ENCODE measurements at places on chromosomes 6 and 20. TPM values are rescaled to one million over a fixed set of nuclear protein-coding genes. Genes with fewer than 3 reads are reported as not detected.

The BPIFA1 gene
- total RNA-seq, result not detected

The TRDN gene
- total RNA-seq, result 41.6 TPM

DNA sequence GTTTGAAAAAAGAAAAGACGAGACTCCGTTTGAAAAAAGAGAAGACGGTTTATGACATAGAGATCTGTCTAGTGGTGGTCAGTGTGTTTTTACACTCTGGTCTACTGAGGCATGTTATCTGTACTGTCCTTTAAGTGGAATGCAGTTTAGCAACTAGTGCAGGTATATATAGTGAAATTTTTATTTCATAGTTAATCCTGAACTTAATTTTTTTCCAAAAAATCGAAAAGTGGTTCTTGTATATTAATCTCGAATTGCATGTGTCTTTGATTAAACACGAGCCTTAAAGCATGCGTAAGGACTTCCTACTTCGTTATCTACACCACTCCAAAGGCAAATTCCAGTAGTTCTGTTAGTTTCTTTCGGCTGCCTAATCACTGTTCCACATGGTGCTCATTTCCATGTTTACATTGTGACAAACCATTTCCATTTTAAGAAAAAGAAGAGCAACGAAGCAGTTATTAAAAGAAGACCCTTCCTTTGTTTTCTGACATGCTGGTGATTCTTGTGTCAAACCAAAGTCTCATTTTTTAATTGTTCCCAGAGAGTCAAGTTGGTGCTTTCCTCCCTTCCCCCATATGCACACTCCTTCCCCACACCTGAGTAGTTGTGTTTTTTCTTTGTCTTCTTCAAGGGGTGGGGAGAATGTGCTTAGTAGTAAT lies 2.3 kb downstream of the SNX9 start:
- DNase-seq, result no peak

The SH3BGRL2 gene
- total RNA-seq, result 20.0 TPM

DNA sequence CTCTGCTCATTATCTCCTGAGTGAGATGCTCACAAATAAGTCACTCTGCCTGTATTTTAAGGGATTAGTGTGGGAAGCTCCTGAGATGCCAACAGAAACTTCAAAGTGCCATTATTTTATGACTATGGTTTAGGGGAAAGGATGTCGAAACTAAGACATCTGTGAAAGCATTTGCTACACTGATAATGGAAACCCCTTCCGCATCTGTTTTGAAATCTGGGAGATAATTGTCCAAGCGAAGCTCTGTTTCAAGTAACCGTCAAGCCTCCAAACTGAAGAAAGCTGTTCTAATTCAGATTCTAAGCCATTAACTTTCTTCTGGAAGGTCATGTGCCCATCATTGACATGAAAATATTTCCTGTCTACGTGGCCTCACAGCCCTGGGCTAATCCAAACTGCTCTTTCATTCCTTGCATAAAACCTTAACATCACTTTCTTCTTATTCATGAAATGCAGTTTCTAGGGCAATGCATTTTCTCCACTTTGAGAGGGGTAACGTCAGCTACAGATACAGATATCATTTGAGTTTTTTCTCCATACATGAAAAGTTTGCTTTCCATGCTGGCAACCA lies 932.0 kb downstream of the C6orf118 start:
- no peak for DNase-seq

- DNase-seq, result no peak
Measured at GRCh38 chr20:17504898-17505635, 26.1 kb downstream of the BFSP1 start.

GRCh38 chr6:126210398-126211075 lies 129.4 kb upstream of the CENPW start:
- no peak for DNase-seq

The TBXT gene
- total RNA-seq, result 0.25 TPM

DNA sequence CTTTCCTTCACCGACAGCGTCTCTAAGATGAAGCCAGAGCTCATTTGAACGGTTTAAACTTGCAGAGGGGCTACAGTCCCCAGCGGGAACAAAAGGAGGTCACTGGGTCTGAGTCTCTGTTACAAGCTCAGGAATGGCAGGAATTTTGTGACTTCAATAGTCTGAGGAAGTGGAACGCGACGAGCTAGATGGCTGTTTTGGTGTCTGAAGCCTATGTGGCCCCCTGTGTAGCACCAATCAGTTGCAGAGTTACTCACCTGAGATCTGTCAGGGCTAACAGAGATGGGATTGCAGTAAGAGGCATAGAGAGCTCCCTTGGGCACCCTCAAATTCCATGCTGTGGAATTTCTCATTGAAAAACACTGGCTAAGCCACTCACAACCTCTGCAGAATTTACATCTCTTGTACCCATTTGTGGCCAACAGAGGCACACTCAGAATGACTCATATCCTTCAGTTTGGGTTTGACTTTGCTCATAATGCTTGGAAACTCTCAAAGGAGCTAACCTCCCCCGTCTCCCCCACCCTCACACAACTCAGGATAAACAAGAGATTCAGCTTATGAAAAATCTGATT lies 7.1 kb upstream of the TCP11 start:
- DNase-seq, result peak; percentile 60

The MTO1 gene
- total RNA-seq, result 29.3 TPM

The PLN gene
- total RNA-seq, result not detected

GRCh38 chr20:62968378-62969178 lies 16.1 kb downstream of the SLC17A9 start:
- DNase-seq, result no peak

The TREM1 gene
- not detected for total RNA-seq

DNA sequence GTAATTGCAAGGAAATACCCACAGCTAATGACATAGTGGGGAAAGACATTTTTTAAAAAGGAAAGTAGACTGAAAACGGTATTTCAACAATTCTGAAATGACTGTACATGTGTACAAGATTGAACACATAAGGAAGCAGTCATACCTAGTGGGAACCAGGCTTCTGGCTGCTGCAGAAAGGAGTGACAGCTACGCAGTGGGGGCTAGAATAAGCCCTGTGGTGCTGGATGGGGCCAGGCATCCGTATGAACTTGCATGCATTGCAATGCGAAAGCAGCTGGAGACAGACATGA lies 54.9 kb upstream of the GPR31 start:
- DNase-seq, result no peak

The CHMP4B gene
- 66.3 TPM for total RNA-seq

DNA sequence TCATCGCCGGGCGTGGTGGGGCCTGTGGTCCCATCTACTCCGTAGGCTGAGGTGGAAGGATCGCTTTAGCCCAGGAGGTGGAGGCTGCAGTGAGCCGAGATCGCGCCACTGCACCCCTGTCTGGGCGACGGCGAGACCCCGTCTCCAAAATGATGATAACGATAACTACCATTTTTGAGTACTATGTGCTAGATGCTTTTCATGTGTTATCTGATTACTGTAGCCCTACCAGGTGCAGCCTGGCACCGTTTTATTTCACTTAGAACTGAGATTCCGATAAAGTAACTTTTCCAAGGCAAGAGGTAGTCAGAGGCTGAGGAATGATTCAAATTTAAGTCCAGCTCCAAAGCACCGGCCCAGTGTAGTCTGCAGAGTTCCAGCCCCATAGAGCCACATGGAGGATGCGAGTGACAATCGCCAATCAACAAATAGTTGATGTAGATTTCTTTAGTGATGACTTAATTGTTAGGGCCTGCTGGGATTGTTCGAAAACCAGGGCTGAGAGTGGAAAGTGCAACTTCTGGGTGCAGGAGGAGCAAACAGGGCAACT lies 727 bp downstream of the ERMARD start:
- DNase-seq, result no peak

DNA sequence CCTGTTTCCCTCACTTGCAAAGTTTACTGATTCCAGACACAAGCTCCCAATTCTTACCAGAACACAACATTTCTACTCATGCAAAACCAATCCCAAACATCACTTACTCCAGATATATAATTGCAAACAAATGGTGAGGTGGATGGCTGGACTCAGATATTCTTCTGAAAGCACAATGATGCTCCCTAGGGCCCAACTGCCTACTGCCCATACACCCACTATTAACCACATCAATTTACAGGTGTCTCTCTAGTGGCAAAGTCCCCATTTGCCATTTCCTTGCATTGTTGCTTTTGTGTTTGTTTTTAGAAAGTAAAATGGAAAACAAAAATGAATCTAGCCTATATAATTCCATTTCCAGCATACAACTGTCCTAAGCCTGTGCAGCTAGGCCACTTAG lies 320.9 kb upstream of the PRDM1 start:
- no peak for DNase-seq

The CTAGE9 gene
- total RNA-seq, result not detected

DNA sequence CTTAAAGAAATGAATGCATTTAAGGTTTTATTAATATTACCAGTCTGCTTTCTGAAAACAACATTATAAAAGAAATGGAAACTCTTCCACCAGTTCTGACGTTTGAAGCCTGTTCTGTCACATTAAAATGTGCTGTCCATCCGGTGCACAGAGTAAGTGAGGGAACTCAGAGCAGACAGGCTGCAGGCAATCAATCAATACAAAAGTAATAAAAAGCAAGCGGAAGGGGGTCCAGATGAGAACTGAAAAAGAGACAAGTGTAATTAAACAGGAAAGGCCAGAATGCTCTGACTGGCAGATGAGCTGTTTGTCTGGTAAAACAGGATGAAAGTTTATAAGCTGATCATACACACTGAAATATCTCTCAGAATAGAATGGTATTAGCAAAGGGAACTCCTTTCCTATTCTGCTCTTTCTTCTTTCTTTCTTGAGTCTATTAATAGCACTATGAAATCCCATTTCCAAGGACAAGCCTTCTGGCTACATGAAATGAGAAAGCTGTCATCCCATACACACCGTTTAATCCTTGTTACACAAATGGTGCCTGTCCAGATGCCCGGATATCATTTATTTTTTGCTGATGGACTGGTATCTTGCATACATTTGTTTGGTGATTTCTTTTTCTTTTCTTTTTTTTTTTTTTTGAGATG lies 94.3 kb downstream of the RAMACL start:
- no peak for DNase-seq

DNA sequence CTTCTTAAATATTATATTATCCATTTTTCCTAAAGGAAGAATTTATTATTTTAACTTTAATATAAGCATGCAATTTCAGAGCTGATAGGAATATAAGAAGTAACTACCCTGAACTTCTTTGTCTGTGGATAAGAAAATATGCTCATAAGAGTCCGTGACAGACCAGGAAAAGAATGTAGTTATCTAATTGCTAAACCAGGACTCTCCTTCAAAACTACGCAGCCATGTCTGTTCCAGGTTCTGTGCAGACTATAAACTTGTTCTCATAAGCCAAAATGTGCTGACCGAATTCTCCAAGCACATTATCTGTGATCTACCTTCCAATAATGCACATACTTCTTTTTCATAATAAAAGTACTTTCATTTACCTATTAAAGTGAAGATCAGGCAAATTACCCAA lies 116.5 kb downstream of the TRDN start:
- DNase-seq, result no peak

GRCh38 chr20:38604873-38605303 lies 3.3 kb downstream of the ARHGAP40 start:
- no peak for DNase-seq

The STK38 gene
- total RNA-seq, result 19.8 TPM

The PXDC1 gene
- 1.7 TPM for total RNA-seq

GRCh38 chr6:111990214-111990613 lies 63.7 kb upstream of the CCN6 start:
- DNase-seq, result no peak

GRCh38 chr6:93886416-93886815 lies 467.1 kb upstream of the EPHA7 start:
- DNase-seq, result no peak

GRCh38 chr6:23031986-23032385 lies 462.6 kb downstream of the HDGFL1 start:
- no peak for DNase-seq

The GSS gene
- 34.6 TPM for total RNA-seq

- no peak for DNase-seq
Measured at GRCh38 chr6:2839982-2840748, 1.5 kb downstream of the SERPINB1 start.

The PDYN gene
- 0.63 TPM for total RNA-seq

- no peak for DNase-seq
Measured at GRCh38 chr20:48823960-48824498, 3.8 kb downstream of the PREX1 start.

The CST7 gene
- total RNA-seq, result not detected

The ADGB gene
- not detected for total RNA-seq

DNA sequence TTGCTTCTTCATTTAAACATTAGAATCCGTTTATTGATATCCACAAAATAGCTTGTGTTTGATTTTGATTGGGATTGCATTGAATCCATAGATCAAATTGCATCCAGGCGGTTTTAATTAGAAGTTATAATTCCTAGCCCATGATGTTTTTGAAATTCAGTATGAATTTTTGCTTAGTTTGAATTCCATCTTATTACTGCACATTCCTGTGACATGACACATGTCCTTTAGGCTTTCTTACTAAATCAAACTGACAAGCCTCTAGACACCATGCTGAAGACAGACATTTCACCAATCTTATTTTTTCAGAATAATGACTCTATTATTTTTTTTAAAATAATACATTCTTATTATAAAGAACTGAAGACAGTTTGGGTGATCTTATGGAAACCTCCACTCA lies 21.4 kb upstream of the PI16 start:
- no peak for DNase-seq

The FLRT3 gene
- total RNA-seq, result 0.80 TPM

The GPX5 gene
- total RNA-seq, result not detected

The FHL5 gene
- not detected for total RNA-seq

DNA sequence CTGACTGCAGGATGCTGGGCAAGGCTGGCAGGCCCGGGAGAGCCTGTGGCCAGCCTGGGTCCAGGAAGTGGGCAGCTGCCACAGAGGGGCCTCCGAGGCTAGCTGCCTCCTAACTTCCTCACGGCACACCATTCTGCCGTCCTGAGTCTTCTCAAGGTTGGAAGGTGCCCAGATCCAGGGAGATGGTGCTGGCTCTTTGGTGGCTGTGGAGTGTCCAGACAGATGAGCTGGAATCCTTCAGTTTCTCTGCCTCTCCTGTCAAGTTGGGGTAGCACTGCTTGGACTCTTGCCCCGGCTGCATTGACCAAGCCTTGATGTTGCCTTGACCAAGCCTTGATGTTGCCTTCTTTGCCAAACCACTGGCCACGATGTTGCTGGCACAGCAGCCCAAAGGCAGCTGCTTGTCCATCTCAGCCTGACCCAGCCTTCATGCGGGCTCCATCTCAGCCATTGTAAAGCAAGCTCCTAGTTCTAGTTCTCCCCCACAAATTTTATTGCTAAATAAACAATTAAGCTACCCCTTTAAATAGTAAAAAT lies 75.1 kb upstream of the AFDN start:
- no peak for DNase-seq
